Fibroblast of mammary gland (primary cell): ENCODE measurements at places on chromosomes 11 and 22.

GRCh38 chr11:43943372-43943930, 1.0 kb downstream of the C11orf96 start:
- DNase-seq, result no peak

GRCh38 chr22:40894417-40894816, 32.5 kb upstream of the DNAJB7 start:
- DNase-seq, result no peak

GRCh38 chr11:82890936-82891335, 9.3 kb downstream of the PRCP start:
- DNase-seq, result no peak

GRCh38 chr11:115645631-115646317, 141.6 kb upstream of the CADM1 start:
- DNase-seq, result no peak

DNA sequence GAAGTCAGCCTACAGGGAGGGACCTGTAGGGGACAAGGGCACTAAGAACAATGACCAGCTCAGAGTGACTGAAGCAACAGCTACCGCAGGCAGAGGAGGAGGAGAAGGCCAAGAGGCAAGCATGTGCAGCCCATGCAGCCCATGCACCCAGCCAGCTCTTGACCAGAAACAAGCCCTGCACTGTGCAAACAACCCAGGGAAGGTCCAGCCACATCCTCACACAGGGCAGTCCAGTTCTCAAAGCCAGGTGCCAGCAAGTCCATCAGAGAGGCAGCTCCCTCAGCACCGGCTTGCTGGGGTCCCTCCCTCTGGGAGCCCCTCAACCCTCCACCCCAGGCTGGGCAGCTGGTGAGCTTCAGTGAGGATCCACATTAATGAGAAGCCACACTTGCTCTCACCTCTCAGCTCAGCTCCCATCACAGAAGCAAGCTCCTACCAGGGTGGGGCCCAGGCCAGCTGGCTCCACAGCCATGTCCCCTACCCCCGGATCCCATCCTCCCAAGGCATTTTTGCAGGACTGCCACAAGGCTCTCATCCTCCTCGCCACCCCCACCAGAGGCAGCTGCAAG, 7.1 kb downstream of the DGCR2 start:
- no peak for DNase-seq

GRCh38 chr22:21902296-21903087, 35.0 kb upstream of the MAPK1 start:
- DNase-seq, result no peak

DNA sequence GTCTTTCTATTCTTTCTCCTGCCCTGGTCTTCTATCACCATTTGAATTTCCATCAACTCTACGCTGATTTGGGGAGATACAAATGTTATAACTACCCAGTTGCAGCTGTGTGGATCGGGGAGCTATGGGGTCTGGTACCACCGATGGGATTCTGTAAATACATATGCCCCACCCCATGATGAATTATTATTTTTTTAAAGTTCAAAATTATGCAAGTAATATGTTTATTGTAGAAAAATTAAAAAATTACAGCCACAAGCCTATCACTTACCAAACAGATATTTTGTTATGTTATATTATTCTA, 52.4 kb upstream of the CLMP start:
- no peak for DNase-seq

DNA sequence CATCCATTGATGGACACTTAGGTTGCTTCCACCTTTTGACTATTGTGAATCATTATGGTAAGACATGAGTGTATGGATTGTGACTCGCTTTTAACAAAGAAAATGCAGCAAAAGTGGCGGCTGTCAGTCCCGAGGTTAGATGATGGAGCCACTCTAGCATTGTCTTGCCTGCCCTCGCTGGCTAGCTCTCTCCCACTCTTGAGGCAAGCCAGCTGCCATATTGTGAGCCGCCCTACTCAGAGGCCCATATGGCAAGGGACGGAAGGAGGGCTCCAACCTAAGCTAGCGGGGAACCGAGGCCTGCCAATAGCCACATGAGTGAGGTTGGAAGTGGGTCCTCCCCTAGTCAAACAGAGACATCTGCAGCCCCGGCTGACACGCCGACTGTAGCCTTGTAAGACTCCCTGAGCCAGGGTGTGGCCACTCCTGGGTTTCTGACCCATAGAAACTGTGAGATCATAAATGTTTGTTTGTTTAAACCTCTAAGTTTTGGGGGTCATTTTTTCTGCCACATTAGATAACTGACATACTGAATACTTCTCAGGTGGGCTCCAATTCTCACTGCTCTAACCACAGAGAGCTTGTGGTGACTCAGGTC, 160.2 kb downstream of the LDLRAD3 start:
- DNase-seq, result no peak

DNA sequence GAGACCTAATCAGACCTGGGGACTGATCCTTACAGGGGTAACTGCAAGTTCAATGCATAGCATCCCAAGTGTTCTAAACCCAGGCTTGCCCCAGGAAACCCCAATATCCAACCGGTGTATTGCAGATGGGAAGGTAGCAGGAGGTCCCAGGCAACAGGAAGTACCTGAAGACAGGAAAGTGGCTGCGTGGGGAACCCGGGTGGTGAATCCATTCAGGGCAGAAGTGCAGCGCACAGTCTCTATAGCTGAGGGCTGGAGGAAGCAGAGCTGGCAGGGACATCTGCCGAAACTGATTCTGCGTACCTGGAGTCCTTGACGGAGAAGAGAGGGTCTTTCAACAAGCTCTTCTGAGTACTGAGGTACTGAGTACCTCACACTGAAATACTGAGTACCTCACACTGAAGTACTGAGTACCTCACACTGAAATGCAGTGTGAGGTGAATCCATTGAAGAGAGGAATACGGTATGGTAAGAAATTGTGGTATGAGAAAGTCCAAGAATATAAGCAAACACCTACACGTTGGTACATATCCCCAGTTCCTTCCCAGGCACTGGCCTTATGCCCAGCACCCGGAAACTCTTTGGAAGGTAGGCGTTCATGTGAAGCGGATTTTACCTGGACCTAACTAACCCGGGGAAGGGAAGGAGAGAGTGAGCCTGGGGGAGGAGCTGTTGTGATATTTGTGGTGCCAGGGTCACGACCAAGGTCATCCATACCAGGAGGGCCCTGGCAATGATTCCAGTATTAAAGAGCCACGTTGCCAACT, 20.1 kb downstream of the SCN4B start:
- no peak for DNase-seq

GRCh38 chr11:33933602-33934001, 41.7 kb upstream of the LMO2 start:
- no peak for DNase-seq

DNA sequence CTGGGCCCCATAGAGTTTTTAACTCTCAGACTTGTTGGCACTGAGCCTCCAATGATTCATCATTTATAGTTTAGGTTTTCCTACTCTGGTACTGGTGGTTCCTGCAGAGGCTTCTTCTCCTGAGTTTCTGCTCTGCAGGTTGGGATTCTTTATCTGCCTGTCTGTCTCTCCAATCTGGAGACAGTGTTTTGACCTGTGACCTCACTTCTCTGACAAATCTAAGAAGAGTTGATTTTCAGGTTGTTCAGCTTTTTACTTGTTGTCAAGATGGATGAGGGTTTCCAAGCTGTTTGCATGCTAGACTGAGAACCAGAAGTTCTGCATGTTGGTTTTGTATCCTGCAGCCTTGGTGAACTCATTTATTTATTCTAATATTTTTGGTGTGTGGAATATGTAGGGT, 63.9 kb downstream of the JAM3 start:
- DNase-seq, result peak; percentile 30

DNA sequence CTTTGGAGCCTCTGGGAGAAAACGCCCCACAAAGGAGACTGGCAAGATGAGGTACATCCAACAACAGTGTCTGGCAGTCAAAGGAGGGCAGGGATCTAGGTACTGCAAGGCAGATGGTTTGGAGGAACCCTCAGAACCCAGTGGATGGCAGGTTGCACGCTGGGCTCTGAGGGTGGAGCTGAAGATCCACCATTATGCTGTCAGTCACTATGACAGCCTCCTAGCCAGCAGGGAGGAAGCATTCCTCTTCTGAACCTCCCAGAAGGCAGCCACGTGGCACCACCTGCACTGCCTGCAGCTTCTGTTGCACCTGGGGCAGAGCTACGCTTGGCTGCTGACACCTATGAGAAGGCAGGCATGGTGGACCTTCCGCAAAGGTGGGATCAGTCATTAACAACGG, 40.2 kb downstream of the HTR3A start:
- DNase-seq, result no peak

DNA sequence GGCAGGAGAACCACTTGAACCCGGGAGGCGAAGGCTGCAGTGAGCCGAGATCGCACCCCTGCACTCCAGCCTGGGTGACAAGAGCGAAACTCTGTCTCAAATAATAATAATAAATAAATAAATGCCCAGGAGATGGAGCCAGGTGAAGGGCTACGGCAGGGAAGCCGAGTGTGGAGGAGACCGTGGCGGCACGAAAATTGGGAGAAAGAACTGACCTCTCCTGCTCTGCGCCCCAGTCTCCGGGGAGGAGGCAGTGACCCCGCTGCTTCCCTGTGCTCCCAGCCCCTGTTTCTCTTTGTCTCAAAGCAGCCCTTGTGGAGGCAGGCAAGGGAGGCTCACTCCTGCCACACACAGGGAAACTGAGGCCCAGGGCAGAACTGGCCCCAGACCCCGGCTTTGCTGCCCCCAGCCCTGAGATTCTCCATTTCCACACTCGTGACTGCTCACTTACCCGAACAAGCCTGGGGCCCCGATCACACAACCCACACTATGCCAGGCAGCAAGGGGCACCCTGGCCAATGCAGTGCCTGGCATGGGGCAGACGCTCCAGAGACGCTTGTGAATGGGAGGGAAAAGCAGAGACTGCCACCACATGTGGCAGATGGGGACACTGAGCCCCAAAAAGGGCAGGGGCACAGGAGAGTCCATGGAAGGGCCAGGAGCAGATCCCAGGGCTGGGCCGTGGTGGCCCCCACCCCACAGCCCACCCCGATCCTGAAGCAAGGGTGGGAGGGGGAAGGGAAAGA, 80.4 kb upstream of the PRR5 start:
- no peak for DNase-seq

- DNase-seq, result peak; percentile 54
Measured at GRCh38 chr11:110085255-110085838, 7.8 kb upstream of the ZC3H12C start.

- no peak for DNase-seq
Measured at GRCh38 chr11:47105974-47106373, 70.7 kb downstream of the ARFGAP2 start.

DNA sequence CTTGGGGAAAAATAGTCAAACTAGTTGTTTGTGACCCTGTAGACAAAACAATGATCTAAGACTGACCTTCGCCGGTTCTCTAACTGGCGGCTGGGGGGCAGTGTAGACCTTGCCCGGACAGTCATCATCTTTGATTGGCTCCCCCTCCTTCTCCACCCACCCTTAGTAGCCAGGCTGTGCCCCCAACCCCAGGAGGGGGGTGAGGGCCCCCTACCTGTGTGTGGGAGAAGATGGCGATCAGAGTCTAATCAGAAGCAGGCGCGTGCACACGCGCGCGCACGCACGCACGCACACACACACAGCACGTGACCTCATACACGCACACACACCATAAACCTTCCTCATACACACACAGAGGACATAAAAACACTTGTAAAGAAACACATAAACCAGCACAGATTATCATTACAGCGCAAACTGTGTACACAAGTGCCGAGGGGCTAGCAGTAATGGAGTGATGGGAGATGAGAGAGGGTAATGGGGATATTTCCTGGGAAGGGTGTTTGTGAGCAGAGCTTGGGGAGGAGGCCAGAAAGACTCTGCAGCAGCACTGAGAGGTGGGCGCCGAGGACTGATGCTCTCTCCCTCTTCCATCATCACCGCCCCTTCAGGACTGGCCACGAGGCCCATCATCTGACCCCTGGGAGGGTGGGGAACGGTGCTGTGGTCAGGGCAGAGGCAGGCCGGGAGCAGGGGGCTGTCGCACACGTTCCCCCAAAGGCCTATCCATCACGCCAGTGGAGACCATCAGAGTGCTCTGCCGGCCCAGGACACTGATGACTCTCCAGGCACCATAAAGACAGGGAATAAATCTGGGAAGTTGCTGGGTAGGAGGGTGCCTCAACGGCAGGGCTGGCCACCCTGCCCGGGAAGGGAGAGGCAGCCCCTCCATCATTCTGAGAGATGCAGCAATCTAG, 12.2 kb downstream of the NECTIN1 start:
- DNase-seq, result no peak

DNA sequence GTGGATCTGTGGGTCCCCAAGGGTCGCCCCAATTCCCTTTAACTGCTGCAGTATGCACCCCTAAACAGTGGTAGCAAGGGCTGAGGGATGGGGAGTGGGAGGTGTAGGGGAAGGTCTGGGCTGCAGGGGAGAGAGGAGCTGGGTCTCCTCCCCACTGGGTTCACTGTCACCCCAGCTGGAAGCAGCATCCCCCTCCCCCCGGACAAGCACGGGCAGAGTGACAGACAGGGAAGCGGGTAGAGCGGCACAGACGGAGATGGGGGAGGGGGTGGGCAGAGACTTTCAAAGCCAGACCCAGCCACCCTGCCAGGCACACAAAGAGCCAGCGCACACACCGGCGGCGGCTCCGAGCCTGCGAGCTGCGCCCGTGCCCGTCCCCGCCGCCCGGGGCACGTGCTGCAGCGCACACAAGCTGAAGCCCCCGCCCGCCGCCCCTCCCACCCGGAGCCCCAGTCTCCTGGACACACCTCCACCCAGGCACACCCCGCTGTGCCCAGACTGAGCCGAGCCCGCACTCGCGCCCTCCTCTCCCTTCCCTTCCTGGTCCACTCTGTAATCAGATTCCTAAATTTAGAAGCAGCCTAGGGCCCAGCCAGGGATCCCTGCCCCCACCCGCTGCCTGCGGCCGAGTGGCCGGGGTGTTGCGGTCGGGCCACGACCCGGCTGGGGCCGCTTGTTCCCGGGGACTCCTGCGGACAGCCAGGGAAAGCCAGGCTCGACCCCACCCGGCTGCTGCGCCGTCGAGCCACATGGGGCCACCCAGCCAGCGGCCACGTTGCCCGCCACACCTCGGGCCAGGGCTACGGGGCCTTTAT, 935 bp upstream of the RCOR2 start:
- DNase-seq, result no peak
